ENCODE measurements at places on chromosomes 6 and 20. TPM values are rescaled to one million over a fixed set of nuclear protein-coding genes. Genes with fewer than 3 reads are reported as not detected.
A peak's percentile ranks its signal among the peaks of the same experiment; 100 is the strongest.

DNA sequence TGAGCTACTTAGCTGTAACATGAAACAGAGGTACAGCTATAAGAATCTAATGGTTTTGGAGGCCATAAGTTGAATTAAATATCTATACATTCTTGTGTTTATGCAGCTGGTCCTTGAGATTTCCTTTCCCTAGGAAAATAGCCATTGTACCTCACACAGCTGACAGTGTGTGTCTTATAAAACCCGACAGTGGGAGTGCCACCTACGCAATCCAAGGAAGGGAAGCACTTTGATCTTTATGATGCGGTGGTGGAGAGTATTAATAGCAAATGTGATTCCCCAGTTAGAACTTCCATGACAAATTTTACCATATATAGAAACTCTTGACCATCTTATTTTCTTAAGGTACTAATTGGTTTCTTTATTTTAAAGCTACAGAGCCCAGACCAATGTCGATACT is 149.5 kb downstream of the TMEM200A start:
- H3K36me3 ChIP-seq, result no peaks in the 10 kb centered on the region
- H3K4me1 ChIP-seq, result no peaks in the 10 kb centered on the region
- H3K27ac ChIP-seq, result no peak overlapping the region

- no peaks in the 10 kb centered on the region for H3K27me3 ChIP-seq
- no peak for DNase-seq
- H3K4me1 ChIP-seq, result peaks cover 2% of the 10 kb centered on the region
- no peak overlapping the region for H3K4me3 ChIP-seq
- no peak overlapping the region for H3K27ac ChIP-seq
These were observed 38.3 kb downstream of the DAAM2 start for GRCh38 chr6:39830444-39830843.

DNA sequence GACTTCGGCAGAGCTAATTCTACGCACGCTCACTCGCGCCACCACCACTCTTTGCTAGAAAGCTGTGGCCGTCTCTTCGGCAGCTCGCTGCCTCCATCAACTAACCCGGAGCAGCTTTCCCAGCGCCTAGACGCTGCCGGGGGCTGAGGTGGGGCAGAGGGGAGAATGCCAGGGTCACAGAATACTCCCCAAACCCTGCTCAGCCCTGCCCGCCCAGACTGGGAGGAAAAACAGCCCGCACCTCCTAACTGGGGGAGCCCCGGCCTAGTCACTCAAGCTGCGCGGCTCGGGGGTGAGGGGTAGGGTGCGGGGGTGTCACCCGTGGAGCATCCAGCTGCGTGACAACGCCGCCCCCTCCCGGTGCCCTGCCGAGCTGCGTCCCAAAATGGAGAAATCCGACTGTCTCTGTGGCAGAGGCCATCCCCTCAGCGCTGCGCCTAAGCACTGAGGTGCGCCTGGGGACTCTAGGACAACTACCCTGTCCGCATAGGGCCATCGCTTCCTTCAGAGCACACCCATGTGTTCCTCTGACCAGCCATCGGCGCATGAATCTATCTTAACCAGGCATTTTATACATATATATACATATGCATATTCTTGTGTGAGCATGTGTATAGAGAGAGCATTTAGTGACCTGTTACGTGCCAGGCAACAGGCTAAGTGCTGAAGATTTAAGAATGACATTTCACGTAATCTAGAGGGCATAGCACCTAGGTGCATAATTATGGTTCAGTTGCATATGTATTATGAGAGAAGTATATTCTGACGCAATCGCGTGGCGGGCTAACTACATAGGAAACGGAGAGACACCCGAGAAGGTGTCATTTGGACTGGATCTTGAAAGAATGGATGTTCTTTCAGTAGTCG is 1.5 kb upstream of the TENT5A start:
- H3K27me3 ChIP-seq, result no peaks in the 10 kb centered on the region
- peak overlapping the region; percentile 100 for H3K4me3 ChIP-seq
- H3K27ac ChIP-seq, result peak overlapping the region; percentile 71
- H3K4me1 ChIP-seq, result no peaks in the 10 kb centered on the region
- no peaks in the 10 kb centered on the region for H3K36me3 ChIP-seq

DNA sequence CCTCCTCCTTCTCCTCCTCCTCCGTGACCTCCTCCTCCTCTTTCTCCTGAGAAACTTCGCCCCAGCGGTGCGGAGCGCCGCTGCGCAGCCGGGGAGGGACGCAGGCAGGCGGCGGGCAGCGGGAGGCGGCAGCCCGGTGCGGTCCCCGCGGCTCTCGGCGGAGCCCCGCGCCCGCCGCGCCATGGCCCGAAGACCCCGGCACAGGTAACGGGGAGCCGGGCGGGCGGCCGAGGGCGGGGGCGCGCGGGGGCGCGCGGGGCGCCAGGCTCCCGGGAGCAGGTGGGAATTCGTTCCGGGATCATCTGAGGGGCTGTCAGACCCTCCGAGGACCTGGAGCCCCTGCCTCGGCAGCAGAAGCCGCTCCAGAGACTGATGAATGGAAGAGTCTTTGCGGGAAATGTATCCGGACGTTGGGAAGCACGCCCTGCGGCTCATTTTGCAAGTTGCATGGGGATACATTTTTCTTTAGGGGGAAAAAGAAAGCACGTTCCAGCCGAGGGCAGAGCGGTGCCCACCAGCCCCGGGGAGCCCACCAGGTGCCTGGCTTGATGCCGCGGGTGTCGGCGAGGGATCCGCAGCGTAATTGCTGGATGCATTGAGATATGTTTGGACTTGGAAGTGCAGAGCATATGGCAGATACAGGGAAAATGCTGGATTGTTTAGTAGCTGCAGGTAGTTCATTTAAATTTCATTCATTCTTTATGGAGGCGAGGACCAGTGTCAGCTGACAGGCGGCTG is 394 bp downstream of the MYB start:
- no peaks in the 10 kb centered on the region for H3K27me3 ChIP-seq
- no peaks in the 10 kb centered on the region for H3K36me3 ChIP-seq
- DNase-seq, result no peak

DNA sequence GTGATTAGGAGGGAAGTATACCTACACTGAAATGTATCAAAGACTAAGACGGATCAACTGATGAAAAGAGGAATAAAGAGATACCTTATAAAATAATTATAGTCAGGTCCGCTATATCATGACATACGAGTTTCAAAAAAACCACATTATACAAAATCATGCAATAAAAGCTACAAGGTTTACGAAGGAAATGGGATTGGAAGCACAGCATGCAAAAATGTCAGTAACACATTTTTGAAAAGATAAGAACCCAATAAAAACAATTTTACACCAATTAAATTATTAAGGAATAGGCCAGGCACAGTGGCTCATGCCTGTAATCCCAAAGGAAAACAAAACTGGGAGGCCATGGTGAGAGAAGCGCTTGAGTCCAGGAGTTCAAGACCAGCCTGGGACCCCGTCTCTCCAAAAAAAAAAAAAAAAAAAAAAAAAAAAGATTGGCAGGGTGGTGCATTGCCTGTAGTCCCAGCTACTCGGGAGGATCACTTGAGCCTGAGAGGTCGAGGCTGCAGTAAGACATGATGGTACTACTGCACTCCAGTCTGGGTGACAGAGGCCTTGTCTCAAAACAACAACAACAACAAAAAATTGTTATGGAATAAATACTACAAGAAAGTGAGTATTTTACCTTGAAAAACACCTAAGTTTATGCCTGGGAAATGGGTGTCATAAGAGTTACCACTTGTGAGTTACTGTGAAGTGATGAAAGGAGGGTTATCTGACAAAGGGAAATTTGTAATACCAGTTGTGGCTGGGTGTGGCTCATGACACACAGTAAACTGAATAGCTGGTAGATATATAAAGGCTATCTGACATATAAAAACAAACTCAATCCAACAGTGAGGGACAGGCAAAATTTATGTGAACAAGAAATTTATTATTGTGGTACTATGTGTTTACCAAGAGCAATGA is 45.2 kb downstream of the RANBP9 start:
- H3K4me3 ChIP-seq, result no peak overlapping the region
- no peak overlapping the region for H3K27ac ChIP-seq
- H3K4me1 ChIP-seq, result no peaks in the 10 kb centered on the region
- no peaks in the 10 kb centered on the region for H3K36me3 ChIP-seq

DNA sequence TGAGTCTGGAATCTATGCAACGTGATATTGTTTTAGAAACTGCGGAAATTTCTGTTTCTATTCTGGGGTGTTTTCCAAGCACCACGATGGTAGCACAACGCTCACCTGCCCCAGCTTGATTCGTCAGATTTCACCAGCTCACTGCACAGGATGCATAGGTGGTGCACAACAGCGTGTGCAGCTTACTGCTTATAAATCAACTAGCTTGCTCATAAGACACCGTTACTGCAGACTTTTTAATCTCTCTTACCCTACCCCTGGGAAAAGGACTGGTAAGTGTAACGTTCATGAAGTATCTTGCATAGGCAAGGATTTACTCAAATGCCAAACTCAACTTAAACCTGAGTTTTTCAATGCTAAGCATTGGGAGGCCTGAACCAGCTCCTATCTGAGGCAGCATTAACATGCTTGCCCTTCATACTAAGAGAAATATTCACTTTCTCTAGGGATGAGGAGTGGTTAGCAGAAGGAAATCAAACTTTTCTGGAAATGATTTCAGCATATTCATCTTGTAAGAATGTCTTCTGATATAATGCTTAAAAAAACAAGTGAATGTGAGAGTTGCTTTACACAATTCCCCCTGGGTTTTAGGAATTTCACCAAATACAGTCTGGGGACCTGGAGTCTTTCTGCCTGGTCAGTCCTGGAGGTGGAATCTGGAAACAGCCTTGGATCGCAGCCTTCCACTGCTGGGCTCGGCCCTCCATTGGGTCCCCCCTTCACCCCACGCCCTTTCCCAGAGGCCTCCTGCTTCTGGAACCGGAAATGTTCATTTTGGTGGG is 100.6 kb downstream of the DACT2 start:
- H3K4me1 ChIP-seq, result no peaks in the 10 kb centered on the region
- no peak overlapping the region for H3K4me3 ChIP-seq
- H3K27me3 ChIP-seq, result no peaks in the 10 kb centered on the region
- H3K27ac ChIP-seq, result peak overlapping the region; percentile 83
- H3K36me3 ChIP-seq, result no peaks in the 10 kb centered on the region

DNA sequence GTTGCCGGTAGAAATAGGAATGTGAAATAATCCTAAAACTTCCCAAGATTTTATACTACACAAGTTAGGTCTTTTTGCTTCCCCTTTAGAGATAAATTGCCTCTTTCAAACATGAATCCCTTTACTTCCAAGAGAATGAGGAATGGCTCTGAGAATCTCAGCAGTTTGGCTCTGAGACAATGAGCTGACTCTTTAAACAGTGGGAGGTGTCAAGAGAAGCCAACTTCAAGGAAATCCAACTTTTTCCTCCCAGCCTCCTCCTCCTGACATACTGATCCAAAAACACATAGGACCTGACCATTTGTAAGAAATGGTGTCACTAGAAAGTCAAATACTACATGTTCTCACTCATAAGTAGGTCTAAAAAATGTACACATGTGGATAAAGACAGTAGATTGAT is 154.2 kb downstream of the ALDH8A1 start:
- H3K27me3 ChIP-seq, result no peaks in the 10 kb centered on the region
- no peak for DNase-seq
- H3K4me1 ChIP-seq, result no peaks in the 10 kb centered on the region
- H3K27ac ChIP-seq, result no peak overlapping the region
- no peaks in the 10 kb centered on the region for H3K36me3 ChIP-seq
- no peak overlapping the region for H3K4me3 ChIP-seq

- H3K4me3 ChIP-seq, result no peak overlapping the region
- no peaks in the 10 kb centered on the region for H3K27me3 ChIP-seq
- no peak overlapping the region for H3K27ac ChIP-seq
- no peak for DNase-seq
- H3K4me1 ChIP-seq, result no peaks in the 10 kb centered on the region
- H3K36me3 ChIP-seq, result no peaks in the 10 kb centered on the region
These were observed 165.7 kb downstream of the FOXC1 start for GRCh38 chr6:1775441-1775840.

DNA sequence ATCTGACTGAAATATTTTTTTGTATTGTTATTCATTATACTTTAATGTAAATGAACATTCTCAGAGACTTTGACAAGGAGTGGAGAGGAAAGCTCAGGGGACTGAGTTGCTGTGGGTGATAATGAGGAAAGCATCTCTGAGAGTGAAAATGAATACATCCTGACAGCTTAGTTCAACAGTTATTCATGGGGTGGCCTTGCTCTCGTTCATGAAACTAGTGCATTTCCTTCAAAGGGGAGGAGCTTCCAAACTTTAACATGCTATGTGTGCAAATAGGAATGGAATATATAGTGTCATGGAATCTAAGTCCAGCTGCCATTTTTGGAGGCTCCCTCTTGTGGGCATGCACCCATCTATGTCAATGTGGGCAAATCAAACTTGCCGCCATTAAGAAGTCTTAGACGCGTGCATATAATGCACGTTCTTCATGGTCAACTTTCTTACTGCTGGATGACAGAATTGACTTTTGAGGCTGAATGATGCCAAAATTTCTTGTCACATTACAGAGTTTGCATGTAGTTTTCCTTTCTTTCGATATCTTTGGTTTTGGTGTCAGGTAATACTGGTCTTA is 124.3 kb upstream of the TMEM170B start:
- no peak overlapping the region for H3K4me3 ChIP-seq
- H3K4me1 ChIP-seq, result peaks cover 3% of the 10 kb centered on the region
- no peak for DNase-seq
- H3K27me3 ChIP-seq, result no peaks in the 10 kb centered on the region
- H3K27ac ChIP-seq, result peak overlapping the region; percentile 80

Gene TMEM151B
- total RNA-seq, result not detected

Gene RPL7L1
- total RNA-seq, result 57.8 TPM

DNA sequence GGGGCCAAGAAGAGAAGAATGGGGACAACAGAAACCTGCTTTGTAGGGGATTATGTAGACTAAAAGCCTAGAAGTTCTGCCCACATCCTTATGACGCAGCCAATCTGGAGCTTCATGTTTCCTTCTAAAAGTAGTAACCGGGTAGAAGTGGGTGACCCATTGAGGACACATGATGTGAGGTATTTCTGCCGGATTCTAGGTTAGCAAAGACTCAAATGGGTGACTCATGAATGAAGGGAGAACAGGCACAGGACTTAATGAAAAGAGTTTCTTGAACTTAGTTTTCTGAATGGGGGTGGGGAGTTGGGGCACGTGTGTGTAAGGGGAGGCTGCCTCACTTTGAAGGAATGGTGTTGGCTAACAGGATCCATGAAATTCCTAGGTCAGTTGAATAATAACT is 68.8 kb downstream of the CDS2 start:
- H3K4me3 ChIP-seq, result no peak overlapping the region
- H3K36me3 ChIP-seq, result no peaks in the 10 kb centered on the region
- H3K27me3 ChIP-seq, result no peaks in the 10 kb centered on the region
- H3K27ac ChIP-seq, result no peak overlapping the region
- no peak for DNase-seq
- H3K4me1 ChIP-seq, result no peaks in the 10 kb centered on the region

DNA sequence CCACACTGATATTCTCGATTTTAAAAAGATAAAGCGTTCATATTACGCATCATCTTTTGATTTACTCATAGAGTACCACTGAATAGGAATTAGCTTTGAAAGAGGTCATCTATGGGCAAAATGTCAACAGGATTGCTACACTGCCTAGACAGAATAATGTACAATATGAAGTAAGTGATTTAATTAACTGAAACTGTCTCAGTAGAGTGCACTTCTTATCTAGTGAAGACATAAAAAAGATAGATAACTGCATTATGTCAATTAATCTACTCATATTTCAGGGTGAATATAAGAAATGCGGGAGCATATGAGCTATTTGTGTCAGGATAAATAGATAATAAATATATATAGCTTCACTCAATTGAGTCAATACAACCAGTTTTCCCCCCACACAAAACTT is 723.9 kb downstream of the EYS start:
- no peaks in the 10 kb centered on the region for H3K4me1 ChIP-seq
- H3K36me3 ChIP-seq, result no peaks in the 10 kb centered on the region
- H3K27me3 ChIP-seq, result no peaks in the 10 kb centered on the region
- H3K4me3 ChIP-seq, result no peak overlapping the region

Gene CENPQ
- 3.8 TPM for total RNA-seq

- no peak for DNase-seq
- no peaks in the 10 kb centered on the region for H3K4me1 ChIP-seq
- H3K27me3 ChIP-seq, result no peaks in the 10 kb centered on the region
These were observed 2.5 kb downstream of the HDAC2 start for GRCh38 chr6:113968472-113968871.

Data from aorta (tissue), 5 donors.